ENCODE measurements at places on chromosomes 5 and 9.

DNA sequence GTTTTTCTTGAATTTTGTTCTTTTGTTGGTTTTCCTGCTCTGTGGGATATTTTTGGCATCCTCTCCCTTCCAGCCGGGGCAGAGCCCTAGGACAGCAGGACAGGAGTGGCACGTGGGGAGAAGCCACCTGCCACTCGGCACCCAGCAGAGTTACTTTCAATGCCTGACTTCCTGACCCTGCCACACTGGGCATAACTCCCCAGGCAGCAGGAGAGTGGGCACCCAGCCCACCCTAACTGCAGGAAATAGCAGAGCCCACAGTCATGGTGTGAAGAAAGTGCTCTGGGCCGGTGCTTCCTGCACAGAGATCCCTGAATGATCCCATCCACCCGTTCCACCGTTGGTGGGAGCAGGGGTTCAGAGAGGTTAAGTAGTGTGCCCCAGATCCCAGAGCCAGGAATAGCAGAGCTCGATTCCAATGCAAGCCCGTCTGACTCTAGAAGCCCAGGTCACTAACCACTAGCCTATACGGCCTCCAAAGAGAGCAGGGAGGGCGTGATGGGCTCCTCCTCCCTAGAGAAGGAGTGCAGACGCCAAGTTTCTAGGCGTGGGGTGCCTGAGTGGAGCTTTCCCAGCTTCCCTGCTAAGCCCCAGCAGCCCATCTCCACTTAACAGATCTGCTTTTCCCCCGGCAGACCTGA lies 8.1 kb upstream of the NUP214 start:
- no peak for DNase-seq

- no peak for DNase-seq
Measured at GRCh38 chr9:109421026-109421970, 76.8 kb downstream of the PTPN3 start.

DNA sequence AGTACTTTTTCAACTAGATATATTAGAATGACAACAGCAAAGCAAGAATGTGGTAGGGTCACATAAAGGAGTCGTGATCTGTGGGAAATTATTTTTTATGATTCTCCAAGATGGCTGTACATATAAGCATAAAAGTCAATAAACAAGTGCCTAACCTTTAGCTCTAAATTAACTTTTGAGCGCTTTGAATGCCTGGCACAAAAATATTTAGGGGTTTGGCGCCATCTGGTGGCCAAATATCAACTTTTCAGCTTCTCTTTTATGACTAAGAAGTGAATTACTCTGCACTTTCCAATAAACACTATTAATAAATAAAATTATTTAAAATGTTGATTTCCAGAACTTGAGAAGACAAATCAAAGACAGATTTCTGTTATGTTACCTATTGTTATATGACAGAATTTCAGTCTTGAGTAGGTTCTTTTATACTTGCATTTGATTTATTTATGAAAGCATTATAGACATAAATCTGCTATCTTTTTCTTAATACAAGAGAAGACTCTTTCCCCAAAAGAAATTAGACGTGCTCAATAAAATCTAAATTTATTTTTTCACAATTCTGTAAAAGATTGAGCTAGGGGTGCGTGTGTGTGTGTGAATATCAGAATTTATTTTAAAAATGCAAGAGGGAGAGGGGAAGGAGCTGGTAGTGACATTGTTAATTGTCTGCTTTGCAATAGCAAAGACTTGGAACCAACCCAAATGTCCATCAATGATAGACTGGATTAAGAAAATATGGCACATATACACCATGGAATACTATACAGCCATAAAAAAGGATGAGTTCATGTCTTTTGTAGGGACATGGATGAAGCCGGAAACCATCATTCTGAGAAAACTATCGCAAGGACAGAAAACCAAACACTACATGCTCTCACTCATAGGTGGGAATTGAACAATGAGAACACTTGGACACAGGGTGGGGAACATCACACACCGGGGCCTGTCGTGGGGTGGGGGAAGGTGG lies 36.7 kb upstream of the ARRDC3 start:
- DNase-seq: peak; percentile 60

DNA sequence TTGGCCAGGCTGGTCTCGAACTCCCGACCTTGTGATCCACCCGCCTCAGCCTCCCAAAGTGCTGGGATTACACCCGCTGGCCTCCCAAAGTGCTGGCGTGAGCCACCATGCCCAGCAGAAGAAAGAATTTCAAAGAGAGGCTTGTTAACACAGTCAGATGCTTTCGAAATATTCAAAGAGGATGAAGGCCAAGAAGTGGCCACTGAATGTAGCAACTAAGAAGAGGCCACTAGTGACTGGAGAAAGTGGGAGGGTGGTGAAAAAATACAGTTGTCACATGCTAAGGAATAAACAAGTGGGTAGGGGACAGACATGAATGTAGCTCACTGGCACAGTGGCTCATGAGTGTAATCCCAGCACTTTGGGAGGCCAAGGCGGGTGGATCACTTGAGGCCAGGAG lies 13.0 kb upstream of the TPM2 start:
- no peak for DNase-seq

- DNase-seq: no peak
Measured at GRCh38 chr5:105924366-105924765, 1746.4 kb downstream of the EFNA5 start.

GRCh38 chr5:124660229-124661093 lies 86.0 kb downstream of the ZNF608 start:
- no peak for DNase-seq

DNA sequence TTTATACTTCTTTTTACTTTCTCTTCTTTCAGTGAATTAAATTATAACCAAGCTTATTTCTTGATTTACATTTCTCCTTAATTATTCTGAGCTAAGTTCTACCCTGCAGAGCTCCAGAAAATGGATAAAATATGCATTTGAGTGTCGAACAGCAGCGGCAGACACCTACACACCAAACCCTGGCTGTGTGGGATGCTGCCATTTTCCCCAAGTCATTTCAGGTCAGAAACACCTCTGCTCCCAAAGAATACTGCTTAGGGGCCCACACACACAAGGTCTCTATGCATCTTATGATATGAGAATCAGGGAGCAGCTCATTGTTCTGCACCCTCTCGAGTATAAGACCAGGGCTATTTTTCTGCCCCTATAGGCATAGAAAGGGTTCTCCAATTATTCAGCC lies 122.3 kb downstream of the CMYA5 start:
- DNase-seq: no peak

DNA sequence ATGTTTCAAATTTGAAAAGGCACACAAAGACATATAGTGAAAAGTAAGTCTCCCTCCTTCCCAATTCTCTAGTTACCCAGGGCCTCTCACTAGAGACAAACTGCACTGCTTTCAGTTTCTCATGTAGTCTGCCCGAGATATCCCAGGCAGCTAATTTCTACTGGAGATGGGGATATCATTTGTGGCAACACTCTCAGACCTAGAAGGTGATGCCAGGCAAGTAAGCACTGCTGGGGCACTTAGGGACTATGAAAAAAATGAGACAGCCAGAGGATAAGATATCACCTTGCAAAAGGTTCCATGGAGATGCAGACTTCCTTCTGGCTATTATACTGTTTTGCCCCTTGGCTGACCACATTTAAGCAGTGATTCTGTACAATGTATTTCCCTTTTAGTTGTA lies 12.6 kb downstream of the SIL1 start:
- no peak for DNase-seq

DNA sequence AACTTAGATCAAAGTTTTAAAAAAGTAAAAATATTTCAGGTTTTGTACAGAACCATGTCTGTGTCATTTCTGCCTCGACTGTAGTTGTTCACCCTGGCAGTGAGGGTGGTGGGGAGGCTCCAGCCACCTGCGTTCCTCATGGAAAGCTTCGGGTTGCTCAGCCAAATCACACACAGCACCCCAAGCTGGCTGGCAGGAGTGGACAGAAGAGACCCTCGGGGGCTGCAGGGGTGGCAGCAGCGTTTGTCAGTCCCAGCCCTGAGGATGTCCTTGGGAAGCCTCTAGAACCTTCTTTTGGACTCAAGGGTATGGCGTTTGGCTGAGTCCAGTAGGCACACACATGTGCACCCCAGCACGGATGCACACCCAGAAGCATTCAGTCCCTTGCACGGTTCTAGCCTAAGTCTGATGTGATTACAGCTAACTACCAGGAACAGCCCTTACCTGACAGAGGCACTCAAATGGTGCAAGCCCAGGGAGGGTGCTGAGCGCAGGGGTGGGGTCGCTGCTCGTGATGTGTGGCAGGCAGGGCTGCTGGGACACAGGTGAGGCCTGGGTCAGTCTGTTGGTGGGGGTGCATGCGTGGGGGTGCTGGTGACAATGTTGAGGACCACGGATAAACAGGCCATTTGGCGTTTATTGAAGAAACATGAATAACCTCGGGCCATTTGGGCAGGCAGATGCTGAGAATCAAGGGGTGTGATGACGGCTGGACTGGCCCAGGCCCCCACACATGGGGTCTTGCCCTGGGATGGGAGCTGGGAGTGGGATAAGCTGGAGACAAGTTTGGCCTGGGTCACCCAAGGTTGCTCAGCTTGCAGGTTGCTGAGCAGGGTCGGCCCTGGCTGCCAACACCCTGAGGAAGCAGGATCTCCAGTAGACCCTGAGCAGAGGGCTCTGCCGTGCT lies 103.4 kb downstream of the PHF2 start:
- no peak for DNase-seq

DNA sequence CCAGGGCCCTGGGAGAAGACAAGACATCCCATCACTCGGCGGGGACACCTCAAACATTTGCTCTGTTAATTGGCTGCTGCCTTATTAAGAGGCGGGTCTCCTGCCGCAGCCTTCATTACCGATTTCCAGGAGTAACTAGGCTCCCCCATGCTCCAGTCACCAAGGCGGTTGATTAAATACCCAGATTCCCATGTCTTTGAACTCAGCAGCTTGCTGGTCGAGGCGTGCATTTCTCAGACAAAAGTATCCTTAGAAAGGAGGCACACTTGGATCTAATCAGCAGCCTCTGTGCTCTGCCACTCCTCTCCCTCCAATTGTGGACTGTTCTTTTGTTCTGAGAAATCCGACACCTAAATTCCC lies 228.8 kb downstream of the FSTL4 start:
- DNase-seq: no peak

- no peak for DNase-seq
Measured at GRCh38 chr5:23014825-23015224, 161.7 kb upstream of the CDH12 start.

- no peak for DNase-seq
Measured at GRCh38 chr5:176166427-176166826, 71.8 kb upstream of the SIMC1 start.

DNA sequence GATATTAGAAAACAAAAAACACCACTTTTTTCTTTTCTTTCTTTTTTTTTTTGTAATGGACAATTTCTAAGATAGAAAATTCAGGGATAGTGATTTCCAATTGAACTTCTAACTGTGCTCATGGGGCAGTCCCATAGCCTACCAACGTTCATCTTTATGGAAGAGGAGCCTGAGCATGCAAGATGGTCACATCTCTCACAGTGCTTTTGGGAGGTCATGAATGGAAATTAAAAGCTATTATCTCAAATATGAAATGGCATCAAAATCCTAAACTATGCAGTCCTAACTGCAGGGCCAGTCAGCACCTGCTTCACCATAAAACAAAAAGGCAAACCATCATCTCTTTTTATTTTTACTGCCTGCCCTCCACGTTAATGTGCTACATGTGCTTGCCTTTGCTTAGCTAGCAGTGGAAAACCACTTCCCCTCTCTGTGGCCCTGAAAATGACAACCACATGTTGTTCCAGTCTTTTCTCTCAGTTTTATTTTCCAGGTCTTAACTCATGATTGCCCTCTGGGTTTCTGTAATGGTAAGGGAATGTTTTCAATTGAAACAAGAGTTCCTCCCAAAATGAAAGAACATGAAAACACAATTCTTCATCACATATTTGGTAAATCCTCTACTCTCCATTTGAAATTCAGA lies 16.7 kb downstream of the IFNB1 start:
- DNase-seq: peak; percentile 15

DNA sequence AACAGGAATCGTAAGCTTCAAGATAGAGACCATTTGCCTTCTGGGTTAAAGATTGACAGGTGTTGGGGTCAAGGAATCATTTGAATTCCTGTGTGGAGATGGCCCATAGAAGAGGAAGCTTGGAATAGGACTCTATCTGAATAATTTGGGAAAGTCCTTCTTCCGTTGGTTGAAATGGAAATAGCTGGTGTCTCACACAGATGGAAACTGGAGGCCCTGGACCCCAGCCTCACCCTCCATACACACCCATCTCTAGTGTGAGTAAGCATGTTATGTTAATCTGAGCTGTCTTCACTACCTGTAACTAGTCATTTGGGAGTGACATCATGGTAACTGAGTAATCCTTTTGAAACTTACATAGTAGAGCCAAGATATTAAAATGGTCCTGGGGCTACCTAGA lies 184.4 kb downstream of the CD180 start:
- DNase-seq: no peak

- DNase-seq: no peak
Measured at GRCh38 chr9:123033352-123033751, at the start of gene GPR21. Gene GPR21, plus strand, starts transcription at chr9:123033667. Its CDS starts 900 bp downstream, at chr9:123034567.

DNA sequence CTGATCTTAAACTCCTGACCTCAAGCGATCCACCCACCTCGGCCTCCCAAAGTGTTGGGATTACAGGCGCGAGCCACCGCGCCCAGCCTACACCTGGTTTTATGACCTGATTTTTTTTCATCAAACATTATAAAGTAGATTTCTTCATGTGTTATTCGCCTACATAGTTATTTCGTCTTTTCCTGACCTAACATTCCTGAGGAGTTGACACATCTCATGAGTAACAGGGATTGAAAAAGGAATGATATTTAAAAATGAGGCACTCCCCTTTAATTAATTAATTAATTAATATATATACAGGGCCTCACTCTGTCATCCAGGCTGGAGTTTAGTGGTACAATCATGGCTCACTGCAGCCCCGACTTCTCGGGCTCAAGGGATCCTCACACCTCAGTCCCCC lies 20.2 kb upstream of the MTMR12 start:
- no peak for DNase-seq

DNA sequence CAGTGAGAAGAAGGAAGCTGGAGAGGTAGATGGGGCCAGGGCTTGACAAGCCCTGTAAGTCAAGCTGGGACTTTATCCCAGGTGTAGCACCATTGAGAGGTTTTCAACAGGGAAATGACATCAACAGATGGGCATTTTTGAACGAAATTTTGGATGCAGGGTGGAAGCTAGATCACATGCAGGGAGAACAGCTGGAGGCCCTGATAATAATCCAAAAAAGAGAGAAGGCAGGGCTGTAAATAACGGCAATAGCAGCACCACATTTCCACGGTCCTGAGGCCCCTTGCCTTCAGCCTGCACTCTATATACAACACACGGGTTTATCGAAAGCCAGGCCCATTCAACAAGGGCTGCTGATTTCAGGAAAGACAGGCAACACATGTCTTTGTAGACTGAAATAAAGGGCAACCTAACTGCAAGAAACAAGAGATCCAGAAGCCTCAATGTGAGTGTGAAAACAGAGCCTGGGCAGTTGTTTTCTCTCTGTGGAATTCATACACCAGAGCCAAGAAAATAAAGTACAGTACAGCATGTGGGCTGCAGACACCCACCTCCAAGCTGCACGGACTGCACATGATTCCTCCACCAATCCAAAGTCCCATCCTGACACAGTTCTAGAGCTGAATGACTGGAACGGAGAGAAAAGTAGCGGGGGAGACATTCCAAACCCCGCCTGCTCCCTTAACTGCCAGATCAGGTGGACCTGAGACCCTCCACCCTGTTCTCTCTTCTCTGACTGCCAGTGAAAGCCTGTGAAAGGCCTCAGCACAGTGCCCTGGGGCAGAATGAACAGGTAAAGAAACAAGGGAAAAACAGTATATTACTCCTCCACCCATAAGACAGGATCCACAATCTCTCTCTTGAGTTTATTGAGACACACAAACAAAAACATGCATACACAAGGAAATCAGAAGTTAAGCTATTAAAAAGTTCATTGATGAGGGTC lies 36.3 kb downstream of the KLHL3 start:
- no peak for DNase-seq
